Osteoblast (primary cell): ENCODE measurements at places on chromosomes 2 and 18. TPM values are rescaled to one million over a fixed set of nuclear protein-coding genes. Genes with fewer than 3 reads are reported as not detected.

DNER gene
- total RNA-seq: 0.36 and 1.2 TPM in 2 replicates

ALLC gene
- total RNA-seq: not detected in 2 replicates

ARHGEF33 gene
- total RNA-seq: 0.29 and 0.72 TPM in 2 replicates

LOXHD1 gene
- total RNA-seq: not detected in 2 replicates

DOK6 gene
- total RNA-seq: 2.7 and 3.6 TPM in 2 replicates

RAPH1 gene
- 46.9 and 57.2 TPM in 2 replicates for total RNA-seq

EPB41L3 gene
- 0.72 and 0.88 TPM in 2 replicates for total RNA-seq

PLEKHH2 gene
- 18.8 and 19.2 TPM in 2 replicates for total RNA-seq

CYB5A gene
- total RNA-seq: 51.9 and 55.4 TPM in 2 replicates

CLEC4F gene
- total RNA-seq: not detected in 2 replicates

TLK1 gene
- total RNA-seq: 22.1 and 30.1 TPM in 2 replicates

SH3YL1 gene
- 52.1 and 56.0 TPM in 2 replicates for total RNA-seq

GPR155 gene
- total RNA-seq: 3.5 and 4.3 TPM in 2 replicates

IL36G gene
- not detected in 2 replicates for total RNA-seq

ZNF396 gene
- total RNA-seq: 1.8 and 3.3 TPM in 2 replicates

ZEB2 gene
- total RNA-seq: 119 and 128 TPM in 2 replicates

IMPACT gene
- 32.4 and 34.7 TPM in 2 replicates for total RNA-seq

DSG1 gene
- total RNA-seq: not detected in 2 replicates
